AG04450 (cell line): ENCODE measurements at places on chromosomes 5 and 9. TPM values are rescaled to one million over a fixed set of nuclear protein-coding genes. Genes with fewer than 3 reads are reported as not detected.

NOXA1 gene
- 0.06 and 0.09 TPM in 2 replicates for polyA plus RNA-seq

AQP3 gene
- 10.6 and 12.4 TPM in 2 replicates for polyA plus RNA-seq

UBAP1 gene
- polyA plus RNA-seq: 56.7 and 57.3 TPM in 2 replicates

RLN1 gene
- polyA plus RNA-seq: 0.11 TPM in 1 of 2 replicates, not detected in the other

SPATA31A1 gene
- polyA plus RNA-seq: not detected in 2 replicates
